ENCODE measurements at places on chromosomes 3 and 15.

- no peak for DNase-seq
These were observed 117.0 kb upstream of the TSPAN3 start for GRCh38 chr15:77187751-77188464.

GRCh38 chr3:197428952-197429351 is 126.8 kb downstream of the BDH1 start:
- no peak for DNase-seq

GRCh38 chr15:70195587-70196305 is 98.0 kb upstream of the TLE3 start:
- no peak for DNase-seq

DNA sequence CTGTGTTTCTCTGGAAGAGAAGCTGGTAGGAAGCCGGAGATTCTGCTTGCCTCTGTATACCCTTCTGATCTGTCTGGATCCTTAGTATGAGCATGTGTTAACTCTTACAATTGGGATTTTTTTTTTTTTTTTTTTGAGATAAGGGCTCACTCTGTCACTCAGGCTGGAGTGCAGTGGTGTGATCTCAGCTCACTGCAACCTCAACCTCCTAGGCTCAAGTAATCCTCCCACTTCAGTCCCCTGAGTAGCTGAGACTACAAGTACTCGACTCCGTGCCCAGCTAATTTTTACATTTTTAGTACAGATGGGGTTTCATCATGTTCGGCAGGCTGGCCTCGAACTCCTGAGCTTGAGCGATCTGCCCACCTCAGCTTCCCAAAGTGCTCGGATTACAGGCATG is 44.5 kb downstream of the RPN1 start:
- DNase-seq: no peak

- DNase-seq: no peak
These were observed 8.8 kb downstream of the BCL2A1 start for GRCh38 chr15:79962178-79962577.

DNA sequence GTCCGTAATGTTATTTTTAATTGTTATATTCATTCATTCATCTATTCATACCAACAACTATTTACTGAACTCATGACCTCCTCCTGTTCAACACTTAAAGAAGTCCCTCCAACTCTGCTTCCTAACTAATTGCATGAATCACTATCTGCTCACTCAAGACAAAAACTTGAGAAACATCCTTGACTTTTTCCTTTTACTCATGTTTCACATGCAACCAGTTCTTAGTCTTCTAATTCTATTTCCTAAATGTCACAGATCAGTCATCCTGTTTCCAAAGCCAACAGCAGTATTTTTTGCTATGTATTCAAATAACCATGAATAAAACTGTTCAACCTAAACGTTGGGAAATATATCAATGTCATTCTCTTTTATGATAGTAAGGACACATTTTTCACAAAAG is 124.6 kb upstream of the GBE1 start:
- DNase-seq: no peak

- DNase-seq: no peak
These were observed 21.6 kb upstream of the PAK6 start for GRCh38 chr15:40217166-40217824.

DNA sequence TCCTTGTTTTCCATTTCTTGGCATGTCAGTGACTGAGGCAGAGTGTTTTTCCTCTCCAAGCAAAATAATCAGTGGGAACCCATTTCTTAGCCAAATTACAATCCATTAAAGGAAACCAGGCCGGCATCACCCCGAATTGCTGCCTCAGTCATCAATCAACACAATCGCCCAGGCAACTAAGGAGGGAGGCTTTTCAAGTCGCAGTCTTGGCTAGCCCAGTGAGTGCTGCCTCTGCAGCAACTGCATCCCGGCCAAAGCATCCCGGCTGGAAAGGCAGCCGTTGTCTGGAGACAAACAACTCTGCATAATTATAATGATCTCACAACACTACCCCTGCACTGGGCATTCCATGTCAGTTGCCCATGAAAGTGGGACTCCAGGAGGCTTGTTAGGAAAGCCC is 213.5 kb upstream of the PRICKLE2 start:
- DNase-seq: no peak

- DNase-seq: no peak
These were observed 127.6 kb downstream of the ARNT2 start for GRCh38 chr15:80531796-80532195.

- DNase-seq: no peak
These were observed 16.2 kb upstream of the ABI3BP start for GRCh38 chr3:101009386-101009785.

DNA sequence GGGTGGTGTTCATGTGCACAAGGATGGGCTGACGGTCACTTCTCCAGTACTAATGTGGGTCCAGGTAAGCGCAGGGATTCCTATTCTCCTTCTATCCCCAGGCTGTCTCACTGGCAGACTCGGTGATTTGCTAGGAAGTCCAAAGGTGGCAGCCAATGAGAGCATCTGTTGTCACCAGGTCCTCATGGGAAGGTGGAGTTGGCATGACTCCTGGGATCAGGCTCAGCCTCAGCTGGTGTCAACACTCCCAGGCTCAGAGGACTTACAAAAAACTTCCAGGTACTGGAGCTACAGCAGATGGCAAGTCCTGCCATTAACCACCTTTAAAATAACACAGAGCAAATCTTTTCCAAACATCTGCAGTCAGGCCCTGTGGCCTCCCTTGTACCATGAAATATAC is 13.8 kb downstream of the XYLB start:
- no peak for DNase-seq

DNA sequence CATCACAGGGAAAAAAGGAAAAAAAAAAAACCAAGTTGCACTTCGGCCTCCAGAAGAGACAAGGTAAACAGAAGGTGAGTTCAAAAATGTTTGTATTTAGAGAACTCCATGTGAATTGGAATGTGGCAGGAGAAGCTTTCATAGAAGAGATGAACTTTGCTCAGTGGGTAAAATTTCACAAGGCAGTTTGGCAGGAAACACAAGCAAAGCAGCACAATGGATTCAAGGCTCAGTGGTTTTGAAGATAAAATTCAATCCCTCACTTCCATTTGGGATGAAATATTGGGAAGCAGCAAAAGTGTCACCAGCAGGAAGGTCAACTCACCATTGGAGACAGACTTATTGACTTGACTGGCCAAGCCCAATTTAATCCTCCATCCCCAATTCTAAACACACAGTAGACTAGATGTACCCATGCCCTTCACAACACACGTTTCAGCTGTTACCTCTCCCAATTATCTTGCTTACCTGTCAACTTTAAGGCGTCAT is 256.7 kb upstream of the ICE2 start:
- no peak for DNase-seq

- DNase-seq: no peak
These were observed 15.6 kb upstream of the ZNF80 start for GRCh38 chr3:114252954-114253353.

DNA sequence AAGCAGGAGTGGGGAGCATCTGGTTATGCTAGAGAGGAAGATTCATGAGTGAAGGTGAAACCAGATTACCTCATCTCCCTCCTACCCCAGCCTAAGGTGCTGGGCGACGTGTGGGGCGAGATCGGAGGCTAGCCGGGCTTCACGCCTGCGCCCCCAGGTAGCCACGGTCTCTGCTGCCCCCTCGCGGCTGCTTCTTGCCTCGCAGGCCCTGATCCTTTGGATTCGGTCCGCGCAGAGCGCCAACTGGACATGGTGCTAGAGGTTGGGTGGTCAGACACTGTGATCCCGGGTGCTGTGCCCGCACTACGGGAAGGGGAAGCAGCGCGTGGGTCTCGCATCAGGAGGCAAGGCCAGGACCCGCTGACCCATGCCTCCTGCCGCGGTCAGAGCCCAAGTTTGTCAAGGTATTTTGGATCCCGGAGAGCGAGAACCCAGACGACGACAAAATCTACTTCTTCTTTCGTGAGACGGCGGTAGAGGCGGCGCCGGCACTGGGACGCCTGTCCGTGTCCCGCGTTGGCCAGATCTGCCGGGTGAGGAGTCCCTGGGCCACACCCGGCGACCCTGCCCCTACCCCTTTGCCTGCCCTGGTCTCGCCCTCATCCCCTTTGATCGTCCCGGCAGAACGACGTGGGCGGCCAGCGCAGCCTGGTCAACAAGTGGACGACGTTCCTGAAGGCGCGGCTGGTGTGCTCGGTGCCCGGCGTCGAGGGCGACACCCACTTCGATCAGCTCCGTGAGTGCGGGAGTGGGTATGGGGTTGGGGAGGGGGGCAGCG is 4.2 kb downstream of the SEMA3B start:
- peak; percentile 86 for DNase-seq

DNA sequence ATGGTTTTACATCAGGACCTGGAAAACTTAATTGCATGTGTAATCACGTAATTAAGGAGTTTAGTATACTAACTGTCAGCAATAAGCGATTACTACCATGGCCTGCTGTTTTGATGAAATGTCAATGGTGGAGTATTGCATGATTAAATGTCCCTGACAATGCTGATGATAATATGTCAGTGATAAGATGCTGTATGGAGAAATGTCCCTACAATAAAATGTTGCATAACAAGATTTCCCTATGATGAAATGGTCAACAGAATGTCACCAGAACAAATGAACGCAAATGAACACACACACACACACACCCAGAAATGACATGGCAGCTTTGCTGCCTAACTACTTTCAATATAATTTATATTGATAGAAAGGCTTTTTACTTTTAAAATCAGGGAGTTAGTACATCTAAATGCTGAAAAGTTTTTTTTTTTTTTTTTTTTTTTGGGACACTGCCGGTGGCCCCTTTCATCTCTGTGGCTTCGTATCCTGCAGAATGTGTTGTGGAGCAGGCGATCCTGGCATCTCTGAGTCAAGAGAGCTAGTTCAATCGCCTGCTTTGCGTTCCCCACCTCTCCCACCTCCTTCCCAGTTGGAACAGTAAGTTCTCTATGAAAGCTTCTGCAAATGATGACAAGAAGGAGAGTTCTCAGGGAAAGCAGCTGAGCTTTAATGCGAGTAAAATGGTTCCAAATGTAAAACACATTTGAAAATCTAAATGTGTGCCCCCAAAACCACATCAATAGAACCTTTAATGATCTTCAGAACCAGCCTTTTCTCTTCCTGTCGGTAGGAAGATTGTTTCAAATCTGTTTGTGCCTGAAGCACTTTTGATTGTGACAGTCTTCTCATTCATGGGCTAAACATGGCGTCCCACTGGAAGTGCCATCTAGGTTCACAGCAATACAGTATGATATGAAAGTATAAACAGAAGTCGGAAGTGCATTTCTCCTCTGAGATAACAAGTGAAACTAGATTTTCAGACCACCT is 170.1 kb upstream of the GBE1 start:
- no peak for DNase-seq

DNA sequence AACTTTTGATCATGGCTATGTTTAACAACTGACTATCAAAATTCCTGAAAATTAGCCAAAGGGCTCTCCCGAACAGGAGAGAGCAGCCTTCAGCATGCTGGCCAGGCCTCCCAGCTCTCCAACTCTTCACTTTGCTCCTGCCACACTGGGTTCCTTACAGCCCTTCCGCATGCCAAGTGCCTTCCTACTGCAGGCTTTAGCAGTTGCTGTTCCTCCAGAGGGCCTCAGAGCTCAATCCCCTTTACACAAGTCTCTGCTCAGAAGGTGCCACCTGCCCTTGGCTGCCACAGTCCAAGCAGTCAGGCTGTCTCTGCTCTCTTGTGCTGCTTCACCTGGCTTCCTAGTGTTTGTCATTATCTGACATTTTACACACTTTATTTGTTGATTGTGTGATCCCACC is 553.1 kb upstream of the PPP2R3A start:
- no peak for DNase-seq

DNA sequence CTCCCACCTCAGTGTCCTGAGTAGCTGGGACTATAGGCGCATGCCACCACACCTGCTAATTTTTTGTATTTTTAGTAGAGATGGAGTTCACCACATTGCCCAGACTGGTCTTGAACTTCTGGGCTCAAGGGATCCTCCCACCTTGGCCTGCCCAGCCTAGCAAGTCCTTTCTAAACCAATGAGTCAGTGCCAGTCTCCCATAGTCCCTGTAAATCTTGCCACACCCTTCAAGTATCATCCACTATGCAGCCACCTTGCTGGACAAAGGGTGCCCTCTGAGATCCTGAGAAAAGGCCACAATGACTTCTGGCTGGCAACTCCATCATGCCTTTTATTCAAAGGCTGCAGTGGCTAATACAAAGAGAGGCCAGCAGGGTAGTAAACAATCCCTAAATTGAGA is 184.0 kb downstream of the ABHD5 start:
- no peak for DNase-seq

DNA sequence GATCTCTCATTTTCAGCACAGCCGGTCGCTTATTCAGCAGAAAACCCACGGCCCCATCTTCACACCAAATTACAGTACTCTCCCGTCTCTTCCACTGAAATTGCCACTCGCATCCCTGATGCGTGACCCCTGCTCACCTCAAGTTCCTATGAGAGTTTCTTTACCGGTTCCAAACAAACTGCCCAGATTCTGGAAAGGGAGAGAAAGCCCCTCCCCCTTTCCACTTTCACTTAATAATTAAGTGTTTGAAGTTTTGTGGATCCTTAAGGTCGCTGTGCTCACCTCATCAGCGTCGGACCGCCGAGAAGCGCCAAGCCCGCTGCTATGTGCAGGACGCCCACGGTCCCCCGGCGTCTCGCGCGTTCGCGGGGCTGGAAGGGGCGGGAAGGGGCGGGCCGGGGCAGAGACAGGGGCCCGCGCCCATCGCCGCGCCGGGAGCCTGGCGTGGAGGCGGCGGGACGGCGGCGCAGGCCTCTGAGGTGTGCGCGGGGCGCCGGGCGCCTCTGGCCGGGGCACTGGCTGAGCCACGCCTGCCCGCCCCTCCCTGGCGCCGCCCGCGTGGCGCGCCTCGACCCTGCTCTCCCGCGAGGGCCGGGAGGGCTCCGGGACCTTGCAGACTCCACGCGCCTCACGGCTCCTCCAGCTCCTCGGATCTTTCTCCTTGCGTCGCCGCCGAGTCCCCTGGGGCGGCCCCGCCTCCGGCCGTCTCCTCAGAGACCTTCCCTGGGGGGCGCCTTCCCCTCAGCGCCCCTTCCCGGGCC is at the start of gene GPR156:
Gene GPR156 (minus strand): TSS at position 476 of the 761 bp plus-strand sequence. CDS start 41,124 bp downstream, outside the sequence.
- no peak for DNase-seq

DNA sequence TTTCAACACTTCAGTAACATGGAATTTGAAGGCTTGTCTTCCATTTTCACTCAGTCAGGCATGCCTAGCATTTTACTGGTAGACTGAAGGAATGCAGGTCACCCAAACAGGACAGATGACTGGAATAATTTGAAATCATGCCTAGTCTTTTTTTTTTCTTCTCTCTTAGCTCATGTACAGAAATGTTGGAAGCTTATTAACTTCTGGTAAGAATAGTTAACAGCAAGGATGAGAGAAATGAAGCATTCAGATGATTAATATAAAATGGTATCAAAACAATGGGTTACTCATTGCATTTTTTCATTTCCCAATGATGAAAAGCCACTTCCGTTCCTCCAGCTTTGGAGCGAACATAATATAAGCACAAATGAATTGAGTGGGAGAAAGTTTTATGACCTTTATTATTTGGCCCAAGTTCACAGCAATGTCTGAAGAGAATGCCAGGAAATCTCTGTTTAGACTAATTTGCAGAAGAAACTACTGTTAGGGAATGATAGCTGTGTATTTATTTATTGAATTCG is 431.6 kb upstream of the RASGRP1 start:
- no peak for DNase-seq

GRCh38 chr15:39358441-39359041 is 222.3 kb upstream of the THBS1 start:
- no peak for DNase-seq

Data from activated naive CD4-positive, alpha-beta T cell treated with anti-CD3 and anti-CD28 coated beads, Interleukin-2, amount 50 U/mL, for 16 hours (primary cell).